ENCODE measurements at places on chromosomes 6 and 20.

GRCh38 chr20:31838646-31839292 is 6.6 kb downstream of the FOXS1 start:
- no peak for DNase-seq

- no peak for DNase-seq
Observed at GRCh38 chr20:56409521-56409920, 2.5 kb upstream of the CASS4 start.

GRCh38 chr20:41623625-41624375 is 5.6 kb upstream of the CHD6 start:
- no peak for DNase-seq

DNA sequence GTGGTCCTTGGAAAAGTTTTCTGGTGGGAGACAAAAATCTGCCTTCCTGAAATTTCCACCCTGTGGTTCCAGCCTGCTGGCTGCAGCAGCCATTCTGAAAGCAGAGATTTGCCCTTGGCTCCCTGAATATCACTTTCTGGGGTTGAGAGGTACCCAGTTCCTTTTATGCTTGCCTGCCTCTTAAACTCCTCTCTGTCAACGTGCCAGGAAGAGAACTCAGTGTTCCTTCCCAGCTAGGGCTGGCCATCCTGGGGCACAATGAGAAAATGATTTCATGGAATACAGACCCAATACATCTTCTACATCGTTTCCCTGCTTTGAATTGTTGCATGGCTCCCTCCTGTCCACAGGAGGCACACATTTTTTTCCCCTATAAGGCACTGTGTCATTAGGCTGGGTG is 1.6 kb upstream of the DSN1 start:
- DNase-seq: no peak

DNA sequence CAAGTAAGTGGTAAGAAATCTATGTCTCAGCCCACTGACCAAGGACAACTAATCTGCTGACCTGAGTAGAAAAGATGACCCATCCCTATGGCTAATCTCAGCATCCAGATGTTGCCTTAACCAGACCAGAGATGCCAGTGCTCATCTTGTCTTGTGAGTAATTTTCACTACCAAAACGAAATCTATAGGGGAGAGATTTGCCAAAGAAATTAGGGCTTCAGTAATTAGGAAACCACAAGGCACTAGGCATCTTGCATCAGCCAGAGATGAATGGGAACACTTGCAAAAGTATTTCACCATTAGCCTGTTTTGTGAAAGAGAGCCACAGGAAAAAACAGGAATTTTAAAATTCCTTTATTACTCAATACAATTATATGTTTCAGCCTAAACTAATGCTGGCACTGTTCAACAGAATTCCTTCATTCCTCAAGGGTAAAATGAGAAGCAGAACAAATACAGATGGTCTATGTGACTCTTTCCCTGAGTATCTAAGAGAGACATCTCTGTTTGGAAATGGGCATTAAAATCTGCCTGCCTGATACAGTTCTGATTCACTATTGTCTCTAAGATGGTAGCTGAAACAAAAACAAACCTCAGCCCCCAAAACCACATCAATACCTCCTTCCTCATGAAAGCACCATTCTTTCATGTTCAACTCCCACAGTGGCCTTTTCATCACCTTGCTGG is 87.8 kb downstream of the GMDS start:
- DNase-seq: no peak

- no peak for DNase-seq
Observed at GRCh38 chr20:48708630-48709029, 119.2 kb downstream of the PREX1 start.

DNA sequence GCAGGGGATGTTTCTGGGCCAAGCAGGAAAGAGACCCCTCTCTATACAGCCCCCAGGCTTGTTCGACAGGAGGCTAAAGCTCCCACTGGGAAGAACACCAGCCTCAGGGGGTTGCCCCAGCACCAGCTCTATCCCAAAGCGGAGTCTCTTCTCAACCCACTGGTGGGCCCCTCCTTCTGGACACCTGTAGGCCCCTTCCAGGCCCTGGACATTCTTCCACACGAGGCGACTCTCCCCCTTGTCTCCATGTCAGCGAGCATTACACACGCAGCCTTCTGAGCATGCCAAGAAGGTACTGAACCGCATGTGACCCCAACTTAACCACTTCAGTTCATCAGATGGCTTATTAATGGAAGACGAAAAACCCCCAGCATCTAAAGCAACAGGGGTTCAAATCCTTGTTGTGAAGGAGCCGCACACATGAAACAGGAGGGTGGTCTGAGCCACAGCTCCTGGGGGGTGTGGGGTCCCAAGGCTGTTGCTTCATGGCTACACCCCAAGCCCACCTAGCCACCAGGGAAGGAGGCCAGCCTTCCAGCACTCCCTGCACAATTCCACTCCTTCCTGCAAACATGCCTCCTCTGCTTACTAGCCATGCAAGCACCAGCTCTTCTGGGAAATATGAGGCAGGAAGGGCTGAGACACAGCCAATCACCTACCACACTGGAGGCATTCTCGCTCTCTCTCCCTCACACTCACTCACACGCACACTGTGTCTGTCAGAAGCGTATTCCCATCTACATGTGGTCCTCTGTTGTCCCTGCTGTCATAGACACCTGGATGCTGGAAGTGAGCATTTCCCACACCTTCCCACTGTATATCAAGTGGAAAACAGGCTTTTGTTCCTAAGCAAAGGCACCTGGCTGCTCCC is 104.5 kb downstream of the NOL4L start:
- DNase-seq: no peak

DNA sequence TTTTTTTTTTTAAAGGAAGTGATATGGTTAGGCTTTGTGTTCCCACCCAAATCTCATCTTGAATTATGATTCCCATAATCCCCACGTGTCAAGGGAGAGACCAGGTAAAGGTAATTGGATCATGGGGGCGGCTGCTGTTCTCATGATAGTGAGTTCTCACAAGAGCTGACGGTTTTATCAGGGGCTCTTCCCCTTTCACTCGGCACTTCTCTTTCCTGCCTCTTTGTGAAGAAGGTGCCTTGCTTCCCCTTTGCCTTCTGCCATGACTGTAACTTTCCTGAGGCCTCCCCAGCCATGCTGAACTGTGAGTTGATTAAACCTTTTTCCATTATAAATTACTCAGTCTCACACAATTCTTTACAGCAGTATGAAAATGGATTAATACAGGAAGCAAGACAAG is 64.3 kb downstream of the ZFP64 start:
- DNase-seq: no peak

DNA sequence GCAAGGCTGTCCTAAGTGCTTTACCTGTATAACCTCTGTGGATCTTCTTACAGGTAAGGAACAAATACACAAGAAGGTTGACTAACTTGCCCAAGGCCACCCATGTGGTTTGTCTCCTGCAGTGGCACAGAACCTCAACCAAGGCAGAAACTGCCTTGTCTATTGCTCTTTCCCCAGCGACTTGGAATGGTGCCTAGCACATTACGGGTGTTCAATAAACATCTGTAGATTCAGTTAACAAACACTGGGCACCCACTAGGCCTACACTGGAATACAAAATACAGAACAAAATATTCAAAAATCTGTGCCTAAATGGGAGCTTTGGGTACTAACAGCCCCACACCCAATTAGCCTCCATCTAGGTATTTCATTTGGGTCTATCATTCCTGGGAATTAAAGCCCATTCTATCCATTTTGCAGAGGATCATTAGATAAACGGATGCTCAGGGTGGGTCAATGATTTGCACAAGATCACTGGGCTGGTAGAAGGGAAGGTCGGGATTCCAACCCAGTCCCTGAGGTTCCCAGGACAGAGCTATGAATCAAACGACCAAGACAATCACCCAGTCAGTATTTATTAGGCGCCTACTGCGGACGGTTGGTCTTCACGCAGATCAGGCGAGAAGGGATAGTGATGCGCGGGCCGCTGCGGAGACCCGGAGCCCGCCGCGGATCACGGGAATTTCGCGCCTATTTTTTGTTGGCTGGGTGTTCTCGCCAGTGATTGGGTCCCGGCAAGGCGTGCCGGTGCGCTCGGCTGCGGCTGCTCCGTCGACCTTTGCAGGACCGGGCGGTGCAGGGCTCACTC is at the start of gene STK35:
Gene STK35, plus strand, starts transcription at position 771 of the 808 bp plus-strand sequence. CDS start 55 bp downstream, outside the sequence.
- DNase-seq: no peak

GRCh38 chr6:3888153-3888957 is 39.2 kb downstream of the FAM50B start:
- DNase-seq: no peak

GRCh38 chr6:88588938-88589337 is 374.5 kb downstream of the RNGTT start:
- DNase-seq: no peak

GRCh38 chr6:160048471-160048870 is 73.1 kb upstream of the SLC22A1 start:
- no peak for DNase-seq

GRCh38 chr6:169316651-169317050 is 63.0 kb upstream of the THBS2 start:
- no peak for DNase-seq

DNA sequence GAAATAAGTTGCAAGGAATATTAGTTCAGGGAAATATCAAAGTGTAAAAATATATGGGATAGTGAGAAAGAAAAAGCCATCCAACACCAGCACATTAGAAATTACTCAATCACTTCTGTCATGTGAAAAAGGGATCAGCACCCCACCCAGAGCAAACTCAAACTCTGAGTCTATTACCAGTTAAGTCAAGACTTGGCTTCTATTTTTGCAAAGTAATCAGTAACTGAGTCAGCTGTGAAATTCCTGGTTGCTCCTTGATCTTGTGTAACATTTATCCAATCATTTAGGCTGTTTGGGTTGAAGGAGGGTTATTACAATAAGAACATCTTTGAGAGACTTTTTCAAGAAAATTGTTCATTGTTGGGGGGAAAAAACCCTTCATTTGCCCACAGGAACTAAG is 51.2 kb downstream of the SLC22A23 start:
- DNase-seq: no peak

- DNase-seq: no peak
Observed at GRCh38 chr6:15342114-15342513, 96.2 kb downstream of the JARID2 start.

DNA sequence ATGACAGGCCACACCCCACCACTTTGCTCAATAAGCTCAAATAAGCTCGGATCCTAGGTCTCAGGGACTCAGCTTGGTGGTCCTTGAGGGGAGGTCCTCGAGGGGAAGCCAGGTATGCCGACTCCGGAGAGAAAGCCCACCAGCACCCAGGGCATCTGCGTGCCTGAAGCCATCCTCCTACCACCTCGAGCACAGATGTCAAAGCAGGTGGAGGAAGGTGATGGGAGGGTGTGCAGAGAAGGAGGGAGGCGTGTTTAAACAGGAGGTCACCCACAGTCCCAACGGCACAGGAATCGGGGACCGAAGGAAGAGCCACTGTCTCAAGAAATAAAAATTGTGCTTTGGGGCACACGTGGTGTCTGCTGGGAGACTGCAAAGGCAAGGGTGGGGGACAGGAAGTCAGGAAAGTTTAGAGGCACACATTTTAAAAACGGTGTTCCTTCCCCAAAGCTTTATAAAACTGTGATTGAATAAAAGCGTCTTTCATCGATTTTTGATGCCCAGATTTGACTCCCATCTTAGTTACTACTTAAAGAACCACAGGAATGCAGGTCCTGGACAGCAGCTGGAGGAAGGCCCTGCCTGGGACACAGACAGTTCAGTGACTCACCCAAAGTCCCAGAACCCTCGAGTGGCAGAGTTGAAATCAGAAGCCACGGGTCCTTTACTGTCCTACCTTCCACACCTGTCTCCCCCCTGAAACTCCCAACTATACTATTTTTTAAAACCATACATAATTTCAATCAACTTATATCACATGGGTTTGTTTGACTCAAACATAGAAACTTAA is 221.0 kb upstream of the PDE10A start:
- DNase-seq: no peak

DNA sequence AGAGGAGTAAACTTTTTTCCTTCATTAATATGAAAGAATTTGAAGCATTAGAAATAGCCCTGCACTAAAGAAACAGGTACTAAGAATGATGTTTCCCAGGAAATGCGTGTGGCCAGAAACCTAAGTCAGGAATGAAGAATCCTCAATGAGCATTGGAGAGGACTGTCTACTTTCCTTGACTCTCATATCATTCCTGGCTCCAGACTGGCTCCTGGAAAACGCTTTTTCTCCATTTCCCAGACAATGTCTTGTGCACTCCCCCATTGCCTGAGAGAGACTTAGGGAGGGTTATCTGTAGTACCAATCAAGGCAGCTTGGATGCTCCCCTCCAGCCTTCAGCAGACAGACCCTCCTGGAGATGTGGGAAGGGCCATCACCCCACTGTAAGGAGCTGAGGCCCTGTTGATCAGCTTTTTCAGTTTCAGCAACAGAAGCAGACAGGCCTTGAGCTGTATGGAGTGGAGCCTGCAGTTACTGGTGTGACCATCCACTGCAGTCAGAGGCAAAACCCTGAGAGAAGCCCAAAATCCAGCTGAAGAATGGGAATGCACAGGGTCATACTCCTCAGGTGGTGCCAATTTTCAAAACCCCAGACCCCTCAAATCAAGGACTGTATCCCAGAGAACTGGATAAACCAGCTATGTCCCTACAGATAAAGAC is 127.3 kb upstream of the NT5E start:
- DNase-seq: no peak

DNA sequence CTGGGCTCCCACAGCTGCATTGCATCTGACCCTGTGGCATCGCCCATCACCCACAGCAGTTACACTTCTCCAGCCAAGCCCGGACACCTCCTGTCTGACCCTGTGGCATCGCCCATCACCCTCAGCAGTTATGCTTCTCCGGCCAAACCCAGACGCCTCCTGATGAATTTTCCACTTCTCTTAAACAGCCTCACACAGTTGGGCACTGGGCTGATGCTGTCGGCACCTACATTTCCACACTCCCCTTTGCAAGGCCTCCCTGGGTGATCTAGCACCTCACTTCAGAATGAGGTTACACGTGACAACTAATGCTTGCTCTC is 175.2 kb upstream of the ARID1B start:
- DNase-seq: no peak

GRCh38 chr20:6504826-6505225 is 262.7 kb upstream of the BMP2 start:
- DNase-seq: no peak

- DNase-seq: no peak
Observed at GRCh38 chr6:112956696-112957535, 609.8 kb downstream of the RFPL4B start.

DNA sequence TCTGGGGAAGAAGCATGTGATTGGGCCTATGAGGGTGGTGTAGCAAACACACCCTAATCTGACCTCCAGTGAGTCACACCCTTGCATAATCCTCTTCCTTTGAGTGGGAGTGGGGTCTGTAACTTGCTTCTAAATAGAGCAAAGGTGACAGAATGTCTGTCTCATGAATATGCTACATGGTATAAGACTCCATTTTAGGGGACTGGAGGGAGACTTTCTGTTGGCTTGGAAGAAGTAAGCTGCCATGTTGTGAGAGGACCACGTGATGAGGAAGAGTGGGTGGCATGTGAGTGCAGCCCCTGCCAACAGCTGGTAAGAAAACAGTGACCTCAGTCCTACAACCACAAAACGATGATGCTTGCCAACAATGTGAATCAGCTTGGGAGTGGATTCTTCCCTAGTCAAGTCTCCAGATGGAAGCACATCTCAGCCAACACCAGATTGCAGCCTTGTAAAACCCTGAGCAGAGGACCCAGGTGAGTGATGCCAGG is 3.7 kb downstream of the AK9 start:
- DNase-seq: no peak
